ENCODE measurements at places on chromosomes 13 and 19.

- no peak for DNase-seq
Observed at GRCh38 chr19:13987101-13987890, 18.8 kb downstream of the RFX1 start.

GRCh38 chr13:98246538-98247172, 69.6 kb upstream of the RNF113B start:
- no peak for DNase-seq

- no peak for DNase-seq
Observed at GRCh38 chr13:36875431-36875830, 44.6 kb downstream of the SMAD9 start.

- no peak for DNase-seq
Observed at GRCh38 chr19:13026462-13027370, 31.4 kb downstream of the NFIX start.

DNA sequence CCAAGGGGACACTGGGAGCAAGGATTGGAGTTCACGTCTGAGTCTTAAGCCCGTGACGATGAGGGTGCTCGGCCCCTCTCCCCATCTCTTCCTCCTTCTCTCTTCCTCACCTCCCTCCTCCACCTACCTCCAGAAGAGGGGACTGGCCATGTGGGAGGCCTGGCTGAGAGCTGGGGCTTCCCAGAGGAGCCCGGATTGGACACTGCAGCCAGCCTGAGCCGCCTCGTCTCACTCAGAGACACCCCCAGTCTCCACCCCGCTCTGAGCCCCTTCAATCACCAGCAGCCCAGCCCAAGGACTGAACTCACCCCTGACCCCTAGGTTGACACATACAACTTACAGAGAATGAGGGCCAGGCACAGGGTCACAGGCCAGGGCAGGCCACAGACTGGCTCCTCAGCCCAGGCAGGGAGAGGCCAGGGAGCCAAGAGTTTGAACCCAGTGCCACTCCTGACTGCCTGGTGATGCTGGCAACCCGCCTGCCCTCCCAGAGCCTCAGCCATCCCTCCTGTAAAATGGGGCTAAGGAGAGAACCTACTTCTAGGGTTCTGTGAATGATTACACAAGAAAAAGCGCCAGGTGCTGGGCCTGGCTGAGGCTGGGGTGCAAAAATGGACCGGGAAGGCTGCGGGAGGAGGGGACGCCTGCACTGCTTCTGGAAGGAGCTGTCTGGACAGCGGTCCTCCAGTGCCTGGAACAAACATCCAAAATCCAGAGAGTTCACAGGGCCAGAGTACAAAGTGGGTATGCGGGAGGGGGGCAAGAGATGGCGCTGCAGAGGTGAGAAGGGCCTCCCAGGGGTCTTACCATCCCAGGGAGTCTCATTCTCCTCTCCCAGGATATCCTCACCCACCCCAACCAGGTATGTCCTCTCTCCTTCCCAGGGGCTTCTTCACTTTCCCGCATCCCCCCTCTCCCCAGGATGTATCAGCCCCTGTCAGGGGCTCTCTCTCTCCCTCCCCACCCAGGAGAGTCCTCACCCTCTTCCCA, 1.1 kb downstream of the CD79A start:
- DNase-seq = no peak

DNA sequence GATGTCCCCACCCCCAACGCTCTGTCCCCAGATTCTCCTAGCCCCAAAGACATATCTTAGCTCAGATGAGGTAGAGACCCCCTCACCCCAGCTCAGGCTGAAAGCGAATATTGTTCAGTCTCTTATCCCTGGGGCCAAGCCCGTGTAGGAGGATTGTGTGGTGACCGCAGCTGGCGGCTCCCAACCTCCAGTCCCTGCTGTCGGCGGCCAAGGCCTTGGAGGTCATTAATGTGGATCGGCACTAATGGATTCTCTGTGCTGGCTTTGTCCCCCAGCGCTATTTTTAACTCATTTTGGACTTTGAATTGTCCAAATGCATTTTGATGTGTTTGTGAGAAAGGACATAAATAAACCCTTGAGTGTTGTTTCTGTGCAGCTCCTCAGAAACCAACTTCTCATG, 124.2 kb downstream of the UQCRFS1 start:
- DNase-seq = no peak

- peak; percentile 79 for DNase-seq
Observed at GRCh38 chr19:3075605-3076431, 13.5 kb upstream of the TLE5 start.

- DNase-seq = peak; percentile 74
Observed at GRCh38 chr19:41575998-41576397, at the start of gene CEACAM21. TSS of gene CEACAM21 (plus strand) at chr19:41576166. CDS start at chr19:41576275, 109 bp downstream.

DNA sequence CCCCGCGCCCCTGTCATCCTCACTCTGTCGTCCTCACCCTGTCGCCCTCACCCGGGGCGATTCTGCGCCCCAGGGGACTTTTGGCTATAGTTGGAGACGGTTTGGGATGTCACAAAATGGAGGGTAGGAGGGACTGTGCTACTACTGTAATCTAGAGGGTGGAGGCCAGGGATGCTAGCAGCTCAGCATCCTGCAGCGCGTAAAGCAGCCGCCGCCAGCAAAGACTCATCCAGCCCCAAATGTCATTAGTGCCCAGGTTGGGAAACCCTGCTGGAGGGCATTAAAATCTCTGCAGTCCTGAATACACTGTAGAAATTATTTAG, 362 bp downstream of the ZNF557 start:
- DNase-seq = no peak

DNA sequence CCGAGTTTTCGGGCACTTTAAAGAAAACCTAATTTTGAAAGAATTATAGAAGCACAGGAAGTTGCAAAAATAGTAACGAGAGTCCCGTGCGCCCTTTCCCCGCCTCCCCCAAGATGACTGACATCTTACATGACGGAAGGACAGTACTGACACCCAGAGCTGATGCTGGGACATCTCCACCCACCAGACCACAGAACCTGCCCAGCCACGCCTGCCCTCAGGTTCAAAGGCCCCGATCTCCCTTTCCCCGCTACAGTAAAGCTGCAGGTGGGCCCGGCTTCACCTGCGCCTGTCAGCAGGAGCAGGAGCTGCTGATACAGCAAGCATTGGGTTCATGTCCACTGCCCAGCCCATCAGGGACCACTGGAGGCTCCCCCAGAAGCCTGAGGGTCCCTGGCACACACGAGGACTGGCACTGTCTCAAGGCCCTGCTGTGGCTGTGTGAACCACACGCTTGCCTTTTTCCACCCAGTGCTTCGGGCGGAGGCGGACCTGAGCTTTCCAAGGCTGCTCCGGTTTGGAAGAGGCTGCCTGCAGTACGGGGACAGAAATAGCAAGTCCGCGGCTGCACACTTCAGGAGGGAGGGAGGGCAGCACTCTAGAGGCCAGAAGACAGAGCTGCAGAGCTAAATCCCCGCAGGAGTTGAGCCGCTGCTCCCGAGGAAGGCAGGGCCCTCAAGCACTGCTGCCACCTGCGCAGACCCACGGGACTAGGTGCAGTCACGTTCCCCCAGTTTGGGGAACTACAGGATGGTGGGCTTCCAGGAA, 8.7 kb downstream of the MAP2K2 start:
- peak; percentile 71 for DNase-seq

GRCh38 chr13:38821770-38822551, 135.1 kb downstream of the FREM2 start:
- no peak for DNase-seq
